CD4-positive, alpha-beta T cell treated with Interleukin-15 for 4 hours (primary cell): ENCODE measurements at places on chromosomes 6 and 20.

GRCh38 chr20:23988561-23988960, at the start of gene GGTLC1:
GGTLC1 (minus strand) TSS chr20:23988779; CDS start chr20:23986611, 2,168 bp downstream.
- DNase-seq: no peak

GRCh38 chr6:36413489-36414480, 26.3 kb upstream of the ETV7 start:
- no peak for DNase-seq

DNA sequence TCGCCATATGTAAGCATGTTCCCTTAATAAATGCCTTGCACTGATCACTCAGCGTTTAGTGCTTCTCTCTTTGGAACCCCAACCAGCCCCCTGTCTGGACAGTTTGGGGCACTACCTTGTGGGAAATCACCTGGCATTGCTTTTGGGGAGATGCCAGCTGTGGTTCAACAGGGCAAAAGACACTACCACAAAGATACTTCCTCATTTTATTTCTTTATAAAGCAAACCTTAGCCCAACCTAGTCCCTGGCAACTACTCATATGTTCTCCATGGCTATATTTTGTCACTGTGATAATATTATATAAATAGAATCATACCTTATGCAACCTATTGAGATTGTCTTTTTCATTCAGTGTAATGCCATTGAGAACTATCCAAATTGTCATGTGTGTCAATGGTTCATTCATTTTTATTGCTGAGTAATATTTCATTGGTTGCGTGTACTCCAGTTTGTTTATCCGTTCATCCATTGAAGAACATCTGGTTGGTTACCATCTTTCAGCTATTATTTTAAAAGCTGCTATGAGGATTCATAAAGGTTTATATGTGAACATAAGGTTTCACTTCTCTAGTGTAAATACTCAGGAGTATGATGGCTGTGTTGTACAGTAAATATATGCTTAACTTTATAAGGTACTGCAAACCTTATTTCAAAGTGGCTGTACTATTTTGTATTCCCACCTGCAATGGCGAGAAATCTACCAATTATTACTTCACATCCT, 114.8 kb downstream of the MOXD1 start:
- no peak for DNase-seq

- no peak for DNase-seq
Measured at GRCh38 chr20:58459058-58459750, 56.0 kb downstream of the APCDD1L start.

- no peak for DNase-seq
Measured at GRCh38 chr6:103925317-103925716, 934.4 kb downstream of the HACE1 start.

GRCh38 chr6:45784250-45784649, 231.4 kb downstream of the CLIC5 start:
- no peak for DNase-seq
